ENCODE measurements at places on chromosomes 16 and 17. TPM values are rescaled to one million over a fixed set of nuclear protein-coding genes. Genes with fewer than 3 reads are reported as not detected.

Gene FDXR
- 3.9 TPM for total RNA-seq

GRCh38 chr16:23416816-23417215, 36.2 kb downstream of the COG7 start:
- no peak for DNase-seq

GRCh38 chr17:40949418-40949817, 12.0 kb upstream of the KRT23 start:
- no peak for DNase-seq

Gene KRTAP1-1
- total RNA-seq, result not detected

GRCh38 chr17:67994817-67995569, 1.3 kb downstream of the C17orf58 start:
- DNase-seq, result no peak

- DNase-seq, result no peak
Measured at GRCh38 chr16:80610481-80611156, 69.8 kb downstream of the DYNLRB2 start.

- DNase-seq, result no peak
Measured at GRCh38 chr17:17491031-17491471, 5.1 kb downstream of the RASD1 start.

DNA sequence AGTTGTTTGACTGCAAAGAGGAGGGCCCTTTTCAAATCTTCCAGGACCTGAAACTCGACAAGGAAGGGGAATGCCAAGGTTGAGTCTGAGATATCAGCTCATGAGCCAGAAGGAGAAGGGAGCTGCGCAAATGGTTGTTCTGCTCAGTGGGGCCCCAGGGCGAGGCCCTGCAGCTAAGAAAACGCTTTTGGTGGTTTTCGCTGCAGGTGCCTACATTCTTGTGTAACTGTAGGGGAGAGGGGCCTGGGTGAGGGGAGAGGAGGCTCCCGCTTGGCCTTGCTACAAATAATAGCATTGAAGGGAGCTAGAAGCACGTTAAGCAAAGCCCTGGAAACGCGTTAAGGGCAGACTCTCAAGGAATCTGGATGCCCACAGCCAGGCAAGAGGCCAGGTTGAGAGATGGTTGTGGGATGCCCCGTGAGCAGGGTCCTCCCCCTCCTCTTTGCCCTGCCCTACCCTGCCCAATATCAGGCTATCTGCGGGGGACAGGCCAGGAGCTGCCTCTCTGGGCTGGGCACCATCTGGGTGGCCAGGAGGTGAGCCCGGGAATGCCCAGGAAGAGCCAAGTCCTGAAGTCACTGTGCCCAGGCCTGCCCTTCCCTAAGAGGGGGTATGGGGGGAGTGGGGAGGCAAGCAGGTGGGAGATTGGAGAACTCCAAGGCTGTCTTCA, 21.9 kb downstream of the GPR142 start:
- DNase-seq, result no peak

Gene CCL18
- total RNA-seq, result 2.3 TPM

- DNase-seq, result no peak
Measured at GRCh38 chr16:1776991-1777374, 4.0 kb upstream of the MRPS34 start.

Gene NXN
- total RNA-seq, result 14.3 TPM

Gene GCSH
- total RNA-seq, result 35.2 TPM

Gene ZNF594
- total RNA-seq, result 5.8 TPM

Gene UBE2O
- total RNA-seq, result 31.1 TPM
